Stimulated activated CD8-positive, alpha-beta memory T cell treated with anti-CD3 and anti-CD28 coated beads, Interleukin-15, amount 100 ng/mL, for 48 hours (primary cell): ENCODE measurements at places on chromosomes 3 and 15.

- DNase-seq: no peak
These were observed 841.3 kb downstream of the ROBO1 start for GRCh38 chr3:78926523-78926922.

DNA sequence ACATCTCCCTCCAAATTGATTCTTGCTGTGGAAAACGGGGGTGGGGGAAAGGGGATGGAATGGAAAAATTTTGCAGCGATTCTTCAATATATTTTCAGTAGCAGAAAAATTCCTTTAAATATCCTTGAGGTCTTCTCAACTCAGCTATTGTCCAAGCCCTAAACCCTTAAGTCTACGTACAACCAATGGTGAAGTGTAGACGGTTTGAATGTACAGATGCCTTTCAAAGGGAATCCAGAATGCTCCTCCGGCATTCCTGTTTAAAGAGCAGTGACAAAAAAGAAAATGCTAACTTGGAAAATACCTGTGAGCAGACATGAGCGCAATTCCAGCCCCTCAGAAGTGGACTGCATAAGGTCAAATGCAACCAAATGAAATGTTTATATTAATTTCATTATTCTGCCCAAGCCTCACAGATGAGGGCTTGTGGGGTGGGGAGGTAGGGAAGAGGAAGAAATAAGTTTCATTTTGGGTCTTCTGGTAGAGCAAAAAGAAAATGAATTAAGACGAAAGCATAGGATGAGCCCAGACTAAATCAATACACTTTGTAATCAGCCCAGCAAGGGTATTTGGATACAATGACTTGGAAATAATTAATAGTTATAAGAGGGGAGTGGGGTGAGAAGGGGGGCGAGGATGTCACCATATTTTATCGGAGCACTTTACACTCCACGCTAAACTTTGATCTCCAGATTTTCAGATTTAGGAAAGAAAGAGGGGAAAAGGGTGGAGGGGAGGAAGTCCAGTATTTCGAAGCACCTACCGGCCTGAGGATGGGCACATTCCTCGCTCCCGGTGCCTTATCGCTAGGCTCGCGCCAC, 2.7 kb downstream of the FOXP1 start:
- DNase-seq: no peak

GRCh38 chr3:132723024-132723950, 1.1 kb upstream of the NPHP3 start:
- no peak for DNase-seq

- no peak for DNase-seq
These were observed 29.8 kb downstream of the DNAJC19 start for GRCh38 chr3:180959691-180960090.

DNA sequence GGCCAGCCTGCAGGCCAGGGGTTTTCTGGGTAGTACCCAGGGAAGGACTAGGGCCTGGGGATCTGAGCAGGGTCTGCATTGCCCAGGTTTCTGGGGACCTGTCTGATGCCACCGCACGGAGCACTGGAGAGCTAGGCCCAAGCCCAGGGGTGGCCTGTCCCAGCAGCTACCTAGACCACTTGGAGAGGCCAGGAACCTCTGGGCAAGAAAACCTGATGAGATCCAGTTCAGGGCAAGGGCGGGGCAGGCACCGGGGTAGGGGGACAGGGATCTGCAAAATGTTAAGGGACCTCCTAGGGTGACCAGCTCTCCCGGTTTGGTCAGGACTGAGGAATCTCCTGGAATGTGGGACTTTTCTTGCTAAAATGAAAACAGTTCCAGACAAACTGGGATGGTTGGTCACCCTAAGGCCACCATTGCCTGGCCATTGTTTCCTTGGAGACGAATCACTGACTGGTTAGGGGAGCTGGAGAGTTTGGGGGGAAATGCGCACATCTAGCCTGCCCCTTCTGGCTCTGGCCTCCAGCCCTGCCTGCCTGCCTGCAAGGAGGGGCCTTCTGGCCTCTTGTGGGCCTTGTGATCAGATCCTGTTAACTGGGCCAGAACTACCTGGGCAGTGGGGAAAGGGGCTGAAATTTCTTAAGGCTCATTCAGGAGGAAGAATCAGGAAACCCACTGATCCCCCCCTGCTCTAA, 117.4 kb upstream of the TLE3 start:
- no peak for DNase-seq

DNA sequence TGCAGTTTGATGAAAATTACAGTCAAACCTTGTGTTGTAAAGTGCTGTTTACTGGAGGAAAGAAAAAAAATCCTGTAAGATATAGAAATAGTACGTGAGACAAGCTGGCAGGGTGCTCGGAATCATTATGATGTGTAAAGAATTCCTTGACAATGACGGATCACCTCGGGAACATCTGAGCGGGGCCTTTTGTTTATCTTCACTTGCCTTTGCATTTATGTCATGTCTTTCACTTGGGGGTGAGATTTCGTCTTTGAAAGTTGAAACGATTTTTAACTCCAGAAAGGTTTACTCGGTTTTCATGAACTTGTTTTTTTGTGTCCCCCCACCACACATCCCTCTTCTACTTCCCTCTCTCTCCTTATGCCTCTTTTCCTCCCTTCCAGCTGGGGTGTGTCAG, 128.3 kb upstream of the VEPH1 start:
- DNase-seq: no peak

DNA sequence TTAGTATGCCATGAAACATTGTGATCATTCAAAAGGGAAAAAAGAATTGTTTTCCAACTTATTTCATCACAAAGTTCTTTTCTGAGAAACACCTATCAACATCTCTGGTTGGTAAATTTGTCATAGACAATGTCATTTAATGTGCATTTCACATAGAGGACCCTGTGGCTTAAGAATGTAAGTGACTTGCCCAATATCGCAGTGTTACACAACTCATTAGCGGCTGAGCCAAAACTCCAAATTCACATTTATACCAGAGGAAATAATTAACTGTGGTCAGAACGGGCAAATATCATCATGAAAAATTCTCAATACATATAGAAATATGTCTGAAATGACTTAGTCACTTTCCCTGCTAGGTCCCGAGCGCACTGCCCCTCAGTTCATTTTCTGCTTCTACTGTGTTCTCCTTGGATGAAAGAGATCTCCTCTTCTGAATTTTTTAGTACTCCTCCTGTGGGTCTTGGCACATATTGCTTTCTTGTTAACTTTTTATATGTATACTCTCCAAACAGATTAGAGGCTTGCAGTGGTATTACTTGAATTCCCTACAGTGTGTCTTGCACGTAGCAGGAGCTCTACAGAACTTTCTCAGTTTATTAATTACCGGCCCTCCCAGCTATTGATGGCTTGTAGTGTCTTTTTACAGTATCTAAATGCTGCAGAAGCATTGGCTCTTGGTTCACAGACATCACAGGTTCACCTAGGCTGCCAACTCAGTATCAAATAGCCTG, 33.1 kb downstream of the PTX3 start:
- DNase-seq: no peak

- no peak for DNase-seq
These were observed 214.5 kb upstream of the HES1 start for GRCh38 chr3:193921465-193921864.

- no peak for DNase-seq
These were observed 135.3 kb downstream of the RPL22L1 start for GRCh38 chr3:170734735-170735065.

- no peak for DNase-seq
These were observed 81.5 kb downstream of the GAP43 start for GRCh38 chr3:115704661-115705338.

GRCh38 chr3:87006844-87007439, 16.0 kb upstream of the VGLL3 start:
- DNase-seq: no peak

- no peak for DNase-seq
These were observed 1077.5 kb downstream of the TBL1XR1 start for GRCh38 chr3:176119826-176120225.

DNA sequence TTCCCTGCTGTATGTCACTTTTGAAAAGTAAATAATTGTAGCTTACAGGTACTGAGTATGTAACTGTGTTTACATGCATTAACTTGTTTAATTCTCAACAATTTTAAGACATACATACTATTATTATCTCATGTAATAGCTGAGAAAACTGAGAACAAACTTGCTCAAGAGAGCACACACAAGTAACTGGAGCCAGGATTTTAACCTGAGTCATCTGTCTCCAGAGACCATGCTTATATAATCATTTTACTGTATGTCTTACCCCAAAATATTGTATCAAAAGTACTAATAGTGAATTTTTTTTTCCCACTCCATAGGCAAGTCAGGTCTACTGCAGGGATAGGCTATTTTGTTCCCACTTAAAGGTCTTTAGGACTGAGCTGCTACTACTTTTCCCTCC, 95.4 kb downstream of the FEZF2 start:
- DNase-seq: no peak

GRCh38 chr3:194387276-194387675, 11.8 kb downstream of the GP5 start:
- no peak for DNase-seq

GRCh38 chr3:71402911-71403310, 180.6 kb downstream of the FOXP1 start:
- no peak for DNase-seq

GRCh38 chr3:13716540-13717221, 163.2 kb downstream of the WNT7A start:
- no peak for DNase-seq

GRCh38 chr15:94968133-94968532, 736.8 kb downstream of the MCTP2 start:
- DNase-seq: no peak

DNA sequence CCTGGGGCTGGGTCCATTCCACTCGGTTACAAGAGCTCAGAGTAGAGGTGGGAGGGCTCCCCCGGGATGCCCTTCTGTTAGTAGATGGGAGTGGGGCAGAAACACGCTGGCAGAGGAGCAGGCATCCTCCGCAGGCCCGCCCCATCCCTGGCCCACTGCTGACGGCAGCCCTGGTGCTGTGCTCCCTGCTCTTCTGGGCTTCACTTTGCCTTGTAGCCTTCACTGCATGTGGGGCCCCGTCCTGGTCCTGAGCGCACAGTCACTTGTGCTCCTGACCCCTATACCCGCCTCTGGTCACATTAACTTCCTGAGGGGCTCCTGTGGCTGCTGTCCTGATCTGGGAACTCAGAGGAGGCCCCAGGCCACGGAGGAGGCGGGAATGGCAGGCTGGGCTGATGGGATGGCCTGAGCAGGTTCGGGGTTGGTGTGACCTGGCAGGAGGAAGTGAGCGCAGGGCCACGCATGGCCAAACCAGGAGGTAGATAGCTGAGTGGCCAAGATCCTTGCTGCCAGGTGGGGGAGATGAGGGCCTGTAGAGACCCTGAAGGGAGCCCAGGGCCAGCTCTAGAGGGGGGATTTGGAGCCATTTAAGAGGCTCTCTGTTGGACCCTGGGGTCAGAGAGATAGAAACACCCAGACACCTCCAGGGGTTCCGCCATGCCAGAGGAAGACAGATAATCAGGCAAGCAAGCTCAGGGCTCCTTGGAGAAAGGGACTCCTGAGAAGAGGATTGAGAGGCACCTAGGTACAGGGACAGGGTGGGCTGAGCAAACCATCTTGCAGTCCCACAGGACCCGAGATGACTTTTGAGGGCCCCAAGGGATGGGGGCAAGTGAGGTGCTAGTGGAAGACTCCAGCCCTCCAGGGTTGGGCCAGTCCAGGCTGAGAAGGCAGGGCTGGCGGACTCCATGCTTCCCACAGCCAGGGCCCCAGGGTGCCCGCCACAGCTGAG, 92.2 kb upstream of the PRR23E start:
- no peak for DNase-seq

DNA sequence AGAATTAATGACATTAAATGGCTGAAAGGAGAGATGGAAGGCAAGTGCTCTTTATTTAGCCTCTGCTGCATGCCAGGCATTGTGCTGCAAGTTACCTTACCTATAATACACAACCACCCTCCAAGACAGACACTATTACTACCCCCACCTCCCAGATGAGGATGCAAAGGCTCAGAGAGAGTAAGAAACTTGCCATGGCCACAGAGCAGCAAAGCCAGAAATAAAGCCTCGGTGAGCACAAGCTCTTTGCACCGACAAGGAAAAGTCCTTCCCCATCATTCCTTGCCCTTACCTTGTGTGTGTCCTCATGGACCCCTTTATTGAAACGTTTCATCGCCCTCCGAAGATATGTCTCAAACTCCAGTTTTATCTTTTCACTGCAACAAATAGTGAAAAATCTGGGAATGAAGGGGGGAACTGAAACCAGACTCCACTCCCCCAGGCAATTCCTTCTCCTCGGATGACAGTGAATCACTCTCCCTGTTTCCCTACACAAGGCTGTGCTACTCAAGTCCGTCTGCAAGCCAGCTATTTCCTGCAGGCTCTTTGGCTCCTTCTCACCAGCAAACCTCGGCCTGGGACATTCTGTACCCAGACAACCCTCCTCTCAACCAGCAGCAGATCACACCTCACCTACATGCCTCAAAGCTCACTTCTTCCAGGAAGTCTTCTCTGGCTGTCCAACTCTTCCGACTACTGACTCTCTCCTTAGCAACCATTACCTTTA, 11.4 kb downstream of the XPC start:
- no peak for DNase-seq

DNA sequence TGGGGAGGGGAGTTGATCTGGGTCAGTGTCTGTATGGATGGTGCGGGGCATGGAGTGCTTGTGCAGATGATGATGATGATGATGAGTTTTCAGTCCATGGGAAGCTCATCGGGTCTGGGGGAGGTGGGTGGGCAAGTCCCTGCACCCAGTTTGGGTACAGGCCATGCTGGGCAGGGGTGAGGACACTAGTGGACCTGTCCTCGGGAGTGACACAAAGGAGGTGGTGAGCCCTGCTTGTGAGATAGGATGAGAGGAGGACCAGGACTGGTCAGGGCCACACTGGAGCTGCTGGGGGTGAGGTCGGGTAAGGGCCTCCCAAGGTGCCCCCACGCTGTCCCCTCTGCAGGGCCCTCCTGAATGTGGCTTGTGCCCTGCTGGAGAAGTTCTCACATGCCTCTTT, 177.9 kb downstream of the APBA2 start:
- DNase-seq: no peak
